ENCODE measurements at places on chromosomes 13 and 19.

DNA sequence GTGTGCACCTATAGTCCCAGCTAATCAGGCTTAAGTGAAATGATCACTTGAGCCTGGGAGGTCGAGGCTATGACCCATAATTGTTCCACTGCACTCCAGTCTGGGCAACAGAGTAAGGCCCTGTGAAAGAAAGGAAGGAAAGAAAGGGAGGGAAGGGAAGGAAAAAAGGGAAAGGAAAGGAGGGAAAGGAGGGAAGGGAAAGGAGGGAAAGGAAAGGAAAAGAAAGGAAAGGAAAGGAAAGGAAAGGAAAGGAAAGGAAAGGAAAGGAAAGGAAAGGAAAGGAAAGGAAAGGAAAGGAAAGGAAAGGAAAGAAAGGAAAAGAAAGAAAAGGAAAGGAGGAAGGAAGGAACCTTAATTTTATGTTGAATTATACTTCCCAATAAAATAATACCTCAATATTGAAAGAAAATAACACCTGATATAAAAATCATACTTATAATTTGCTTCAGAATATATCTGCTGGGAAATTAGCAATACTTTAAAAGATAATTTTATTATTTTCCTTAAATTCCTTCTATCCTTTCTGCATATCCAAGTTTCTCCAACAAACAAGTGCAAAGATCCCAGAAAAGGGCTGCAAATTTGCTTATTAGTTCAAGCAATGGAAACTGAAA, 177.3 kb downstream of the KLF12 start:
- no peak for DNase-seq

DNA sequence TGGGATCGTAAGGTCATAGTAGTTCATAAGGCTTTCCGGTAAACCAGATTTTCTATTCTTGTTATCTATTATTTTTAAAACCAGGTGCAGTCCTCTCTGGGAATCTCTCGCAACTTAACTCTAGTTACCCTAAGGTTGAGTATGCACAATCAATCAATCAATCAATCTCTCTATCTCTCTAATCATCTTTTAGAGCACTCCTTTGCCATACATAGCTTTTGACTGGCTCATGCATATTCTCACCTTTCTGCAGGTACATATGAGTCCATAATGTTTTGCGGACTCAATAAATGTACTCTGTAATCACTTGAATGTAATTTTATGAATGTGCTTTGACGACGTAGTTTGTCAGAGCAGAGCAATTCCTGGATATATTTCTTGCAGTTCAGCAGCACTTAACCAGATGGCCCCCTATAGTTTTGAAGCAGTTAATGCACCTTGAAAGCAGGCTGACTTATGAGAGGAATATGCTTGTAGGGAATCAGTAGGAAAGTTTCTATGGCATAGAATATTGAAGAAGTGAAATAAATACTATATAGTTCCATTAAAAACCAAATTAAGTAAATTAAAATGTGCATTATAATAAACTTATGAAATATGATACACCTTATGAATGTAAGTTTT, 524.7 kb downstream of the GPC5 start:
- DNase-seq = no peak

DNA sequence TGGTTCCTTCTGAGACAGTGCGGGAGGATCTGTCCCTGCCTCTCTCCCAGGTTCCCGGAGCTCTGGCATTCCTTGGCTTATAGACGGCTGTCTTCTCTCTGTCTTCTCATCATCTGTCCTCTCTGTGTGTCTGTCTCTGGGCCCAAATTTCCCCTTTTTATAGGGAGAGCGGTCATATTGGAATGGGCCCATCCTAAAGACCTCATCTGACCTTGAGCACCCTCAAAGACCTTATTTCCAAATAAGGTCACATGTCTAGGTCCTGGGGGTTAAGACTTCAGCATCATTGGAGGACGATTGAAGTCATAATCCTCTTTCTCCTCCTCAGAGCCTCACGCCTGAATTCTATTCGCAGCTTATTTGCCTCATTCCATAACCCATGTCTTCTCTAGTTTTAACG, 98.4 kb downstream of the RAB20 start:
- DNase-seq = no peak

GRCh38 chr19:32873247-32873959, 3.8 kb upstream of the SLC7A9 start:
- DNase-seq = no peak

- DNase-seq = no peak
These were observed 5.7 kb upstream of the PPP6R1 start for GRCh38 chr19:55264531-55264930.

GRCh38 chr13:113775451-113776145, 16.6 kb downstream of the TMEM255B start:
- no peak for DNase-seq

- DNase-seq = no peak
These were observed 20.4 kb upstream of the NANOS3 start for GRCh38 chr19:13856497-13856896.

All from DND-41 (cell line).